ENCODE measurements at places on chromosomes 1 and 21.

DNA sequence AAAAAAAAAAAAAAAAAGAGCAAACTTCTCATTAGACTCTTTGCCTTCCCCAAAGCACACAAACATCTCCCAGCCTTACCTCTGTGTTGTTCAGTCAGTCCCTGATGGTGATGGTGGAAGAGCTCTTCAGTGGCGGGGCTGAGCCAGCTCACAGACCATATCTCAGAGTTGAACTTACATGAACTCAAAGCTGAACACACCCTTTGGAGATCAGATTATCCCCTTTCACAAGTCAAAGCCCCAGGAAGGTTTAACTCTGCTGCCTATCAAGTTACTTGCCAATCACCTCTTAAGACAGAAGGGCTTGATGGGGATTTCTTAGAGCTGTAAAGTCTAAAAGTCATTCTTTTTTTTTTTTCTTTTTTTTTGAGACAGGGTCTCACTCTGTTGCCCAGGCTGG lies 55.2 kb upstream of the L1TD1 start:
- no peak for DNase-seq

- no peak for DNase-seq
Measured at GRCh38 chr1:178870944-178871343, at the start of gene ANGPTL1. ANGPTL1 (minus strand) TSS chr1:178871077; CDS start chr1:178865776, 5,301 bp downstream.

- no peak for DNase-seq
Measured at GRCh38 chr1:25028907-25029599, 99.0 kb upstream of the RUNX3 start.

DNA sequence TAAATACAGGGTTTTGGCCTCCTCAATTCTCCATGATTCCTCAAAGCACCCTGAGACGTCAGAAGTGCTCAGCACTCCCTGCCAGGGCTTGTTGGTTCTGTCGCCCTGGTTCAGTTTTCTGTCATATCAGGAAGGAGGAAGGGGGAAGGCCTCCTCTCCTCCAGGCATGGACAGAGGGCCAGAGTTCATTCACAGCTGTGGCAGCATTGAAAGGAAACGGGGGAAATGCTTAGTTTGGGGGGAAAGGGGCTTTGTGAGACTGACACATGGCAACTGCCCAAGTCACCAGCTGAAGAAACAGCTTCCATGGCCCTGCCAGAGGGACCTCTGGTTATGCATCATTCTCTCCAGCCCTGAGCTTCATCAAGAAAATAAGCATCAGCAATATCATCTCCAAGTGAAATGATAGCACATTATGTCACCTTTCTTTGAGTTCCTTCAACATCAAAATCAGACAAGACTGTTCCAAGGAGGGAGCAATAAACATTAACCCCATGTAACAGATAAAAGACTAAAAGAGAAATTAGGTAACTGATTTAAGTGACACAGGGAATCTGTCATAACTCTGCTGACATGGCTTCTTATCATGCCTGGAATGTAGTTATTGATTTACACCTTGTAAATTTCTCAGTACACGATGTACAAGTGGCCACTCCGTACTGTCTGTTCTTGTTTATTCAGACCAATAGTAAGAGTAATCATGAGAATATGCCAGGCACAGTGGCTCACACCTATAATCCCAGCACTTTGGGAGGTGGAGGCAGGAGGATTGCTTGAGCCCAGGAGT lies 103.2 kb upstream of the SLC25A33 start:
- DNase-seq = no peak

GRCh38 chr1:153355445-153356071 lies 2.1 kb upstream of the S100A9 start:
- no peak for DNase-seq

GRCh38 chr21:36125512-36126207 lies 9.2 kb upstream of the CBR3 start:
- no peak for DNase-seq

All from substantia nigra (tissue), 51 donors.